ENCODE measurements at places on chromosomes 13 and 19. TPM values are rescaled to one million over a fixed set of nuclear protein-coding genes. Genes with fewer than 3 reads are reported as not detected.

Gene ATP4B
- total RNA-seq: not detected

Gene MBD3L2
- total RNA-seq: not detected

Gene FGF22
- total RNA-seq: not detected

Gene NEK5
- total RNA-seq: 0.13 TPM

Gene KLK3
- not detected for total RNA-seq

Gene IGFL3
- not detected for total RNA-seq

Gene ZNF536
- total RNA-seq: not detected

Gene IGFL2
- total RNA-seq: not detected

Gene PIK3R2
- 3.3 TPM for total RNA-seq

Gene SETDB2
- 4.4 TPM for total RNA-seq

Gene ZNF682
- 2.3 TPM for total RNA-seq

Gene COX7A1
- total RNA-seq: 32.7 TPM

Gene KIR3DL1
- not detected for total RNA-seq

Gene DDA1
- total RNA-seq: 18.2 TPM

Gene RNF17
- total RNA-seq: not detected

Gene KLF1
- 0.25 TPM for total RNA-seq

Gene NLRP4
- total RNA-seq: not detected

Gene GTPBP3
- total RNA-seq: 9.1 TPM

Gene CDC42EP5
- 112 TPM for total RNA-seq
